Cardiac septum (tissue), 1 donor: ENCODE measurements at places on chromosomes 16 and 17.

DNA sequence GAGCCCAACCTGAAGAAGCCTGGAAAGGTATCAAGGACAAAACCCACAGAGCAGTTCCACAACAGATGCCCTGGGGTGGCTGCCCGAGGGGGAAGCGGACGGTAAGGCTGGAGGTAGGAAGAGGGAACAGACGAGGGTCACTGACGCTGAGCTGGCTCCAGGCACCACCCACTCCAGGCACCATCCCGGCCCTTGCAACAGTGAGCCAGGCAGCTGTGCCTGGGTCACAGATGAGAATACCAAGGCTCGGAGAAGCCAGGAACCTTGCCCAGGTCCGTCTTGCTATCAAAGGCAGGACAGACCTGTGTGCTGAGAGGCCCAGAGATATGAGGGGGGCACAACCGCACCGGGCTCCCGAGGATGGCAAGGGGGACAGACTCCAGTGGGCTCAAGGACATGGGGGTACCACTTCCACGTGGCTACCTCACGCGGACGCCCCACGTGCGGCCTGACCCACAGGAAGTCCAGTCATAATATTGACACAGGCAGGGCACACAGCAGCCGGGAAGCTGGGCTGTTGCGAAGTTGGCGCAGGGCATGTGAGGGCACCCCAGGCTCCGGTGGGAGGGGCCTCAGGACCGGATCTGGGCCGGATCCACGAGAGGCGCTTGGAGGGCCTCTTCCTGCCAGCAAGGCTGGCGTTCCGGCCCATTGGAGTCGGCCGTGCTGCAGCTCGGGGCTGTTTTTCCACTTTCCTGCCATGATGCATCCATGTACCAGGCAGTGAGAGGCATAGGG, 29.9 kb downstream of the PEMT start:
- DNase-seq: no peak

- DNase-seq: no peak
Measured at GRCh38 chr16:26344240-26344776, 652.5 kb downstream of the HS3ST4 start.

- peak; percentile 74 for DNase-seq
Measured at GRCh38 chr17:16872351-16873173, 99.4 kb downstream of the TNFRSF13B start.

GRCh38 chr16:4752351-4753100, 14.4 kb downstream of the ZNF500 start:
- DNase-seq: no peak

GRCh38 chr17:64332502-64332901, 58.2 kb downstream of the PECAM1 start:
- DNase-seq: no peak

GRCh38 chr16:73955255-73955654, 341.4 kb upstream of the PSMD7 start:
- no peak for DNase-seq

DNA sequence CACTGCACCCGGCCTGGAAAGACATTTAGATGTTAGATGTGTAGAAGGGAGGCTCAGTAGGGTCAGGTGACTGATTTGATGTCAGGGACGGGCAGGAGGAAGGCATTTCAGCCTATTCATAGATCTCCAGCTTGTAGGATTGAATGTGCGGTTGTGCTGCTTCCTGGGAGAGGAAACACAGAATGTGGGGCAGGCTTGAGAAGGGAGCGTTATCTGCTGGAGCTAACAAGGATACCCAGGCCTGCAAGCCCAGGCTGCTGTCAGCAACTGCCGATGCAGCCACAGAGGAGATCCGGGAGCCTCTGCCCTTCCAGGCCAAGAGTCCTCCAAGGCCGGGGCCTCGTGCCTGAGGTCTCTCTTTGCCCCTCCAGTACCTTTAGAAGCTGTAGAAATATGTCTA, 205.6 kb downstream of the SPECC1 start:
- no peak for DNase-seq

- DNase-seq: no peak
Measured at GRCh38 chr17:68344701-68345136, 53.4 kb downstream of the ARSG start.

- peak; percentile 63 for DNase-seq
Measured at GRCh38 chr17:77366558-77367245, 225.9 kb downstream of the SEC14L1 start.

GRCh38 chr17:61504697-61505096, 52.5 kb downstream of the TBX4 start:
- DNase-seq: no peak

GRCh38 chr16:81940781-81941560, 70.3 kb downstream of the SDR42E1 start:
- no peak for DNase-seq

DNA sequence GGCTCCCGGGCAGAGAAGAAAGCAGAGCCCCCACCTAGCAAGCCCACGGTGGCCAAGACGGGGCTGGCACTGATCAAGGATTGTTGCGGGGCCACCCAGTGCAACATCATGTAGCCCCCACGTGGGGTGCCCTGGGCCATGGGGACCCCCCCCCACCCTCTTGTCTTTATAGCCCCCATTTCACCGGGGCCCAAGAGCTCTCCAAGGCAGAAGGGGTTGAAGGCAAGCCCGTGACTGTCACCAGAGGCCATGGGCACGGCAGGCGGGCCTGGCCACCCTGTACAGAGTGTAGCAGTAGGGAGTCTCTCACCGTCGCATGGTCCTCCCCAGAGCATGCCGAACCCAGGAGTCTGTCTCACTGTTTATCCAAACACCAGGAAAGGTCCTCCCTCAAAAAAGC, 56.2 kb downstream of the MARF1 start:
- no peak for DNase-seq

- DNase-seq: no peak
Measured at GRCh38 chr17:46842835-46843234, 8.5 kb upstream of the WNT9B start.

DNA sequence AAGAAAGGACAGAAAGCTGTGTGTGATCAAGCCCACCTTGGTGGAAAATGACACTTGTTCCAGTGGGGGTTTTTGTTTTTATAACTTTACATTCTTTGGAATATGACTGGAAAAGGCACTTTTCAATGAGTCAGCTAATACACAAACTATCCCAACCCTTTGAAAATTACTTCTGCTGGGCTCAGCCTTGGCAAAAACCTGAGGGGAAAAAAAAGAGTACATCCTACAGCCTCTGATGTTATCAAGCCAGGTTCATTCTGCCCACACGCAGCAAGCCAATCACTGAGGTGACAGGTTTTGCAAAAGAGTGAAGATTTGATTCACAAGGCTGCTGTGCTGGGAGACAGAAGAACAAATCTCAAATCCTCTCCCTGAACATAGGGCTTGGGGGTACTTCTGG, 484.5 kb upstream of the ERCC4 start:
- no peak for DNase-seq

DNA sequence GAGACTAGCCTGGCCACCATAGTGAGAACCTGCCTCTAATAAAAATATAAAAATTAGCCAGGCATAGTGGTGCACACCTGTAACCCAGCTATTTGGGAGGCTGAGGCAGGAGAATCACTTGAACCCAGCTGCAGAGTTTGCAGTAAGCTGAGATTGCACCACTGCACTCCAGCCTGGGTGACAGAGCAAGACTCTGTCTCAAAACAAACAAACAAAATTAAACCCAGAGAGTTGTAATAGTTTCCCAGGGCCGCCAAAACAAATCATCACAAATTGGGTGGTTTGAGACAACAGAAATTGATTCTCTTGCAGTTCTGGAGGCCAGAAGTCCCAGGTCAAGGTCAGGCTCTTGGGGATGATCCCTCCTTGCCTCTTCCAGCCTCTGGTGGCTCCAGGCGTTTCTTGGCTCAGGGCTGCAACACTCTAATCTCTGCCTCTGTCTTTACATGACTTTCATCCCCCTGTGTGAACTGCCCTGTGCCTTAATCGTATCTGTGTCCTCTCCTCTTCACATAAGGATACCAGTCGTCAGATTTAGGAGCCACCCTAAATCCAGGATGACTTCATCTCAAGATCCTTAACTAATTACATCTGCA, 100.3 kb upstream of the NOL11 start:
- DNase-seq: peak; percentile 4

DNA sequence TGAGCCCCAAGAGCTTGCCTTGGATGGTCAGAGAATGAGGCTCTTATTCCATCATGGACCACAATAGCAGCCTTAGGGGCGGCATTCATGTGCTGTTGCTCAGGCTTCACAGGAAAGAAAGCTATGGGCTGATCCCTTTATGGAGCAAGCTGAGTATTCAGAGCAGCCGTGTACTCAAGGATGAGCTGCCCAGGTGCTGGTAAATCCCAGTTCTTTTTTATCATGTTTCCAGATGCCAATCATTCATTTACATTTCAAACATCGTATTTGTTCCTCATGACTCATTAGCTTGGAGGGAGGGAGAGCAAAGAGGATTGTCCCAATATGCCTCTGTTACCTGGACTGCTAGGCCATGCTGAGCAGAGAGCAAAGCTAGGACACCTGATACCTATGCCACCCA, 475.7 kb downstream of the SHISA9 start:
- DNase-seq: no peak

DNA sequence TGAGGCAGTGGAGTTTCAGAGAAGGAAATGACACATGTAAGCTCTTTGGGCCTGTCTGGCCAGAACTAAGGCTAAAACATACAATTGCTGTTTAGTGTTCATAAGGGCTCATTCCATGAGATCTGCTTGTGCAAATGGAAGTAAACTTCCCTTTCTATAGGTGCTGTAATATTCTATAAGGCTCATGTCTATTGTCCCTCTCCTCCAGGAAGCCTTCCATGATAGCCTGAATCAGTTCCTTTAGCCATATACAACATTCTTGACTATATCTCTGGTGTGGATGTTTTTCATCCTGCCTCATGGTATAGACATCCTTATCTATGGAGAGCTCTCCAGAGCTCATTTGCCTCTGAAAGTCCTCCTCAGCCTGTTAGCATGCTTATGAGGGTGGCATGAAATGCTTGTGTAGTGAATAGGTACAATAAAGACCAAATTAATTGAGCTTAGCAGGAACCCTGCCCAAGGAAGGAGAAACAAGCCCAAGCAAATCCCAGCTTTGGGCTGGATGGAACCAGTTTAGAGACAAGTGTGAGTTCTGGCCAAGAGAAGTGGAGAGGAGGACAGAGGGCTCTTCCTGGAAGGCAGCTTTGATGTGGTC, 1.6 kb upstream of the ETV4 start:
- no peak for DNase-seq

DNA sequence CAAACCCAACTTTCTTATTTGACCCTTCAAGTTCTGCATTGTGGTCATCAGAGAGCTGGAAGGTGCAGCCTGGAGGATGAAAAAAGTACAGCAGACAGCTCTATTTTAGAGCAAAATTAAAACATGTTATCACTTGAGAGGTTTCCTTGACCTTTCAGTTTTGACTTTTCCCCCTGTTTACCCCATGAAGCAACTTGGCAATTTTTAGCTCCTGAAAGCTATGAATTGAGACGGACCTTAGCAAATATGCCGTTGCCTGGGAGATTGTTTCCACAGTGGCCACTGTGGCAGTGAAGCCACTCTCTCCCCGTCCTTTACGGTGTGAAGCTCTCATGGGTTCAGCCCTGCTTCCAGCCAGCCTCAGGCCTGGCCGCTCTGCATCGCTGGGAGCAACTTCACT, 398.6 kb downstream of the CPPED1 start:
- no peak for DNase-seq

GRCh38 chr17:43897831-43898230, 9.5 kb downstream of the MPP2 start:
- DNase-seq: no peak

- peak; percentile 89 for DNase-seq
Measured at GRCh38 chr16:58511933-58512815, 3.1 kb upstream of the SETD6 start.

DNA sequence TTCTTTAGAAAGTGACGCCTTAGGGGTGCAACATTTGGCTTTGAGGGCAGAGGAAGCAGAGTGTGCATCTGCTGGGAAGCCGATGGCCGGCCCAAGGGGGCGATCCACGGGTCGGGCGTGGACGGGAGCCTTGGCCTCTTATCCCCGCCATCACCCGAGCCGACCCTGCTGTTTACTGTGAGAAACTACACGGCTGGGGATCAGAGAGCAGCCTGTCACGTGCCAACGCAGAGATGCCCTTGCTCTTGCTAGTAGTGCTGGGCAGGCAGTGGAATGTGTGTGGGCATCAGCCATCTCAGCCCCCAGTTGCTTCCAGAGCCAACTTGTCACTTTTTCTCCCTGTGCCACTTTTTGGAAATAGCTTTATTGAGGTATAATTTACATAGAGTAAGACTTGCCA, 26.7 kb upstream of the ITGB4 start:
- no peak for DNase-seq

DNA sequence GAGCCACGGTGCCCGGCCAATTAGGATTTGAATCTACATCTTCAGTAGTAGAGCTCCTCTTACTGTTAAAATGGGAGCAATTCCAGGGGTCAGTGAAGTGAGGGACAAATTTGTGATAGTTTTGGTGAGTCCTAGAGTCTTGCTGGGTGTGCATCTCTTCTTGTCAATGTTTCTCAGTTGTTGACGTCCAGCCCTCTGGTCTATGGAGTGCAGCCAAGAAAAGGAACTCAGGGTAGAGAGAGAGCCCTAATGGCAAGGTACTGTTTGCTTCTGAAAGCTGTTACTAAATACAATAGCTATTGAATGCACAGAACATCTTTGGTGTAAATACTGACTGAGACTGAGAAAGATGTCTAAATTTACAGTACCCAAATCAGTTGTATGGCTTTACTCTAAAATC, 282.5 kb upstream of the SALL1 start:
- DNase-seq: no peak

DNA sequence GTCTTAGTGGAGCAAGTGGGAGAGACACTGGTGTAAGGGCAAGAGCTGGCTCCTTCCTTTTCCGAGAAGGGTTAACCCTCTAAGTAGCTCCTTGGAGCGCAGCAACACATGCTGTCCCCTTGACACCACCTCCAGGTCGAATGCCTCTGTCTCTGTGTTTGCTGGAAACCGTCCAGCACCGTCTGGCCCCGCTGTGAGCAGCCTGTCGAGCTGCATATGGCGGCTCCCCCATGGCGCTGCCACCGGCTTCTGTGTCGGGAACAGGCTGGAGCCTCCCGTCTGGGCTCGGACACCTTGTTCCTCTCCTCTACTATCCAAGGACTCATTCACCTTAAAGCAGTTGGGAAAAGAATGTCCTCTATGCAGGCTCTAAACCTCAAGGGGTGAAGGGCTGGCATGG, 28.9 kb upstream of the WSCD1 start:
- DNase-seq: no peak
